ENCODE measurements at places on chromosomes 1 and 21.

DNA sequence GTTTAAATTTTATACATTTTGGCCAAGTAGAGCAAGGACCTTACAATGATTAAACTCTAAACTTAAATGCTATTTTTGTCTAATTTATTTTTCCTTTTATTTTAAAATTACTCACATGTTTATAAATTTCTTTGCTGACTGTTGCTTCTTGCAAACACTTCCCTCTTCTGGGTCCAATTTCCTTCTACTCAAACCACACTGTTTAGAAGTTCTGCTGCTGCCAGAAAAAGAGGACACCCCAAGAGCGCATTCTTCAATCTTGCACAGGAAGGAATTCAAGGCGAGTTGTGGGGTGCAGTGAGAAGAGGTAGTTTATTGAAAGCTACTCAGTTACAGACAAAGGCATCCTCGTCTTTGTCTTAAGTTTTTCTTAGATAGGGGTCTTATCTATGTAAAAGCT lies 88.5 kb upstream of the NEK7 start:
- no peak for DNase-seq

DNA sequence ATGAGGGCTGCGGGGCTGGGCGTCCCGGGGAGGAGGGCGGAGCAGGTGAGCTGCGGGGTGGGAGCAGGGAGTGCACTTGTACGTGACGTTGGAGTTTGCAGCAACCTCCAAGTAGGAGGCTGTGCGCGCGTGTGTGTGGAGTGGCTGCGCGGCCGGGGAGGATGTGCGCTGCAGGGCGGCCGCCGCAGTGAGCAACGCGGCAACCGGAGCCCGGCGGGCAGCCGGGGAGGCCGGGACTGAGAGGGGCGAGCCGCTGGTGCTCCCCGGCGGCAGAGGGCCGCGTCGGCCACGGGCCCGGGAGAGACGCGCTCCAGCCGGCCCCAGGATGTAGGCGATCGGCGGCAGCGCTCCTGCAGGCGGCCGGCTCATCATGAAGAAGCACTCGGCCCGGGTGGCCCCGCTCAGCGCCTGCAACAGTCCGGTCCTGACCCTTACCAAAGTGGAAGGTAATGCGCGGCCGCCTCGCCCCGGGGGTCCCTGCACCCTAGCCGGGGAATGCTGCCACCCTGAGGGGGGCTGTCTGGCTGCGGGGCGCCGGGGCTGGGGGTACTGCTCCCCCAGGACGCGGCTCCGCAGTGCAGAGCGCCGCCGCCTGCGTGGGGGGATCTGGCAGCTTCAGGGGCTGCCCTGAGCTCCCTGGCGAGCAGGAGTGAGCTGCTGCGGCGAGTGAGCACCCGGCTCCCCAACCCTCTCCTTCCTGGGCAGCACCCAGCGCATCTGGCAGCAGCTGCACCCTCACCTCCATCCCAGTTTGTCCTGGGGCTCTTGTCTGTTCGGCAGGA lies 158.9 kb upstream of the COA6 start:
- DNase-seq = no peak

GRCh38 chr1:230109895-230110667 lies 43.0 kb downstream of the GALNT2 start:
- DNase-seq = no peak

- DNase-seq = no peak
Observed at GRCh38 chr1:72433591-72433990, 151.3 kb upstream of the NEGR1 start.

GRCh38 chr1:7860130-7860529 lies 7.3 kb upstream of the UTS2 start:
- DNase-seq = no peak

DNA sequence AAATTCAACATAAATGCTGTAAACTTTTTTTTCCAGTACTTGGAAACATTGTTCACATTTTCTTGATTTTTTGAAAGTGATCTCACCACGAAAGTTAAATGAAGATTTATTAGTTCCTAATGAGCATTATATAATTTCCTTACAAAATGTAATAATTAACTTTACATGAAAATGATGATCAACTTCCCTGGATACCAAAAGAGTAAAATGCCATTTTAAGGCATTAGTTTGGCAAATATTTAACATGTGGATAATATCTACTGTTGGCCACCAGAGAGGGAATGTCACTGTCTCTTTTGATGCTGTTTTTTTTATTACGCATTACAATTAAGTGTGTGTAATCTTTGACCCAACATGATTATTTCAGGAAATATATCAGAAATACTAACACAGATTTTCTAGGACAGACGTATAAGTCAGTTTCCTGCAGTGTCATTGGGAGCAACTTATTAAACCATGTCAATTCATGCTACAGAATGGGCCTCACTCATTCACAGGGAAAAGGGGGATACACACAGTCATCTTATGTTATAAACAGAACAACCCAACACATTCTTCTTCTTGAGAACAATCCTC lies 903.9 kb upstream of the ADGRL2 start:
- DNase-seq = no peak

DNA sequence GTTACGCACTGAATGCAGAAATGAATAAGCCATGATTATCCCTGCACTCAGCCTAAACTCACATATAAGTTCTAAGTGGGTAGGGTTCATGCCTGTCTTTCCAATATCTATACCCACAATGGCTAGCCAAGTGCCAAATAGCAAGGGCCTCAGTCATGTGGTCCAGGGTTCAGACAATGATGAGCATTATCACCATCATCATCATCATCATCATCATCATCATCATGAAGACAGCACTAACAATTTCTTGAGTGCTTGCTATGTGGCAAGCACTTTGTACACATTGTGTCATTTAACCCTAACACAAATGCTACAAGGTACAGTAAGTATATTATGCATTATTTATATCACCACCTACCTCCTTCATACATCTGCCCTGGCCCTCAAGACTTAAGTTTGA lies 500.0 kb downstream of the AGBL4 start:
- DNase-seq = no peak

DNA sequence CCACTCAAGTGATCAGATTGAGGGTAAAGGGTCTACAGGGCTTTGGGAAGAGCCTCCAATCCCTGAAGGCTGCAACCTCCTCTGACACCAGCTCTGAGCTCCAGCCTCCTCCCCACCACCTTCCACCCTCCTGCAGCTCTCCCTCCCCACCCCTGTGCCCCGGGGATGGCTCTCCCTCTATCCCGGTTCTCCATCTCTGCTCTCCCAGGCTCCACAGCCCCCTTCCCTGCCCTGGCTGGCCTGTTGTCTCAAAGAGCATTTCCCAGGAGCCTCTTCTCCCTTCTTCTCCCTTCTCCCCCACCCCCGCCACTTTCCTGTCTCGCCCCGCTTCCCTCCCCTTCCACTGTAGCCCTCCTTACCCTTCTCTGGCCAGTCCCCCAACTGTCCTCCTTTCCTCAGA lies 1.1 kb downstream of the PLEKHA6 start:
- no peak for DNase-seq

- no peak for DNase-seq
Observed at GRCh38 chr21:41651406-41651805, 115.4 kb downstream of the RIPK4 start.

- DNase-seq = no peak
Observed at GRCh38 chr1:61642475-61643232, 82.3 kb downstream of the TM2D1 start.

GRCh38 chr1:167156466-167156865 lies 62.6 kb downstream of the STYXL2 start:
- DNase-seq = no peak

GRCh38 chr1:1956586-1957532 lies 37.8 kb upstream of the TMEM52 start:
- no peak for DNase-seq

DNA sequence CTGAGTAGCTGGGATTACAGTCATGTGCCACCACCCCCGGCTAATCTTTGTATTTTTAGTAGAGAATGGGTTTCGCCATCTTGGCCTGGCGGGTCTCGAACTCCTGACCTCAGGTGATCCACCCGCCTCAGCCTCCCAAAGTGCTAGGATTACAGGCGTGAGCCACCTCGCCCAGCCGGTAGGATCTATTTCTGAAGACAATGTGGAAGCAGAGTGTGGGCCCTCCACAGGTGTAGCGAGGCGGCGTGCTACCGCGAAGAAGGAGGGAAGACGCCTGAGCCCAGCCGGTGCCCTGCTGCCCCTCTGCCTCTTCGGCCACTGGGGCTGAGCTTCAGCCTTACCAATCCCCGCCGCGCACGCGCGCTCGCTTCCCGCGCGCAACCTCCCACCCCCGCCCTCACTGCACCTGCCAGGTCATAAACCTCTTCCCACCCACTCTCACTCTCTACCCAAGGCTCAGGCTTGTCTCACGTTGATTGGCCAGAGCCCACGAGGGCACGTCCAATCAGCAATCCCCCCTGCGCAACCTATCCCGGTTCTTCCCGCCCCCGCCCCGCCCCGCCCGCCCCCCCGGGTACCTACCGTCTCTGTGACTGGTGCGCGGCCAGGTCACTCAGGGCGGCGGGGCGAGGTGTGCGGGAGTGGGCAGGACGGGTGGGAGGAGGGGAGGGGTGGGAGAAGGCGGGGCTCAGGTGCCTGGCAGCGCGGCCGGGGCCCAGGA lies 409 bp upstream of the HOOK1 start:
- DNase-seq = no peak

DNA sequence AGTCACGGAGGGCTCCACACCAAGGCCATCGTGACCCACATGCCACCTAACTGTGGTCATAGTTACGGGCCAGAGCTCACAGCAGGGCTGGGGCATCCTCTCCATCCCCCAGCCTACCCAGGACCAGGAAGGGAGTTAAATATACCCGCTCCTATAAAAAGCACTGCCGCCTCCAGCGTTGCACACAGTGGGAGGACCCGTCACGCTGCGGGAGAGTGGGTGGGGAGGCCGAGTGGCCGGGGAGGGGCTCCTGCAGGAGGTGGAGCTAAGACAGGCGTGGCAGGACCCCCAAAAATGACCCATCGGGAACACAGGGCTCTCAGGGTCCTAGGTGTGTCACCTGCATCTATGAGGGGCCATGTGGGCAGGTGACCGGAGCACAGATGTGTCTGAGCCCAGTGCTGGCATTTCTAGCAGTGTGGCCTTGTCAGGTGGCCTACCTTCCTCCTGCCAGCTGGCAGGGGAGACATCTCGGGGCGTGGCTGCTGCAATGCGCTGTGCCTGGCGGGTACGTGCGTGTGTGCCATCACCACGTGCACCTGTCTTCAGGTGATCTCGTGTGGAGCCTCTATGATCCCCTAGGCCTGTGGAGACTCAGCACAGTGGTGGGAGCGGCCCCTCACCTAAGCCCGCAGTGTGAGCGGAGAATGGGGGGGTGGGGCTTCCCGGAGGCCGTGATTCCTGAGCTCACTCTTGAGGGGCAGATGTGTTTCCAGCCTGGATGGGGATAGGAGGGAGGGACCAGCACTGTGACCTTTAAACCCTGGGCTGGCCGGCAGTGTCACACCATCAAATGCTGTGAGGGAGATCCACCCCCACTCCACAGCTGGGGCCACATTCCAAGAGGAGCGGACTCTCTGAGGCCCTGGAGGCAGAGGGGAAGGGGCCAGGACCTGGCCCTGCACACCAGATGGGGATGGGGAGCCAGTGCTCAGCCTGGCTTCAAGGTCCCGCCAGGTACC lies 17.7 kb downstream of the AGRN start:
- no peak for DNase-seq

DNA sequence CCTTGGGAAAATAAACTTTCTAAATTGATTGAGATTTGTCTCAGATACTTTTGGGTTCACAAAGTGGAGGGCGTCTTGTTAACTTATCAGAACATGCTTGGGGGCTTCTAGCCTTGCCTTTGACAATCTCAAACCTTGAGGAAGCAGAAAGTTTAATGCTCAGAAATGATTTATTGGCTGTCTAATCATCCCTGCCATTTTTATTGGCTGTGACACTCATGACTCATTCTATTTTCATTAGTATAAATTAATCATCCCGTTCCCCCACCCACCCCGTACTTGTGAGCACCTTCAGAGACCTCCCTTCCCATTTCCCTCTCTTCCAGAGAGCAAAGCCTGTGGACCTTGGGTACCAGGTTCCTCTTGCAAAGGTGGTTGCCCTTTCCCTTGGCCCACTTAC lies 87.1 kb downstream of the FGGY start:
- no peak for DNase-seq

DNA sequence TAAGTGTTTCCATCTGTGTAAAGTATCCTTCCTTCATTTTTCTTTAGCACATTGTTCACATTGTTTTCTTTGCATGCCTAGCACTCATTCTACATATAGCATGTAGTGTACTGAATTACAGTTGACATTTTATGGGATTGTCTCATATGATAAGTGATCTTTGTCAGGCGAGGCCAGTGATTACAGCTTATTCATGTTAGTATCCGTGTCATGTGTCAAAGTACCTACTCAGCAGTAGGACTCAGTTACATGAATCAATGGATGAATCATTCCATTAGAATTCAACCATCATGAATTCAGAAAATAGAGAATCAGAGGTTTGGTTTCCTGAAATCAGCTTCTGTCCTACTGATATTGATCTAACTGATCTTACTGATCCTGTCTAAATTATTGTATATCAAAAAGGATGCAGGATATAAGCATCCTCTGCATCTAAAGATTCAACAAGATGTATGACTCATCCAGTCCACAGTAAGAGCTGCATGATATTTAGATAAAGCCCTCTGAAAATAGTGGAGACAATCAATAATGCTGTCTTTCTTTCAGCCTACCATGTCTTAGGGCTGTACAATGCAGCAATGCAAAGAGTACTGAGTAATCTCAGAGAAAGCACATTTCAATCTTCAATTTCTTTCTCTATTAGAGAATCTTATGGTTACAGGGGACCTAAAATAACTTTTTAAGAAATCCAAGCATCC lies 20.7 kb upstream of the HRNR start:
- no peak for DNase-seq

DNA sequence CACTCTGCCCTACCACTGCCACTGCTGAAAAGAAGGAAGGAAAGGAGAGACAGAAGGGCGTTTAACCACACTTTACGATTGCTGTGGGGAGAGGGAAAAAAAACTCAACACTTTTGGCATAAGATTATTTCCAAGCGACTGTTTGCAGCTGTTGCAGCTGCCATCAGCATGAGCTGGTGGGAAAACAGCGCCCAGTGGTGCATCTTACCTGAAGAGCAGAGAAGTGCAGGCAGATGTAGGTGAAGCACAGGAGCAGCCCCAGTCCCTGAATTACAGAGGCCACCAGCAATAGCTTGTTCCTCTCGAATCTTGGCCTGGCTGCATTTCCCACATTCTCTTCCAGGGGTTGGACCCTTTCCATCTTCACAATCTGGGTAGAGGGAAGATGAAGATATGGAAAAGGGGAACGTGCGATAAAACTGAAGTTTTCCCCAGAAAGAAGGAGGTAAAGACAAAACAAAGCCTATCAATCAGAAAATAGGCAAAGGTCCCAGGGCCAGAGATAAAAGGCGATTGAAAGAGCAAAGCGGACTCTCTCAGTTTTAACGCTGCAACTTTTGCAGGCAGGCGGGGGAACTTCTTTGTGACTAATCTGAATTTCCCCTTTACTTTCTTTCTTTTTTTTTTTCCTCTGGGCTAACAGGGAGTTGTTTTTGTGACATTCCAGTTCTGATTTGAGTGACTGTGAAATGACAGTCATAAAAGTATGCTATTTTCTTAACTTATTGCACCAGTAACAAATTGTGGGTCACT lies at the start of gene TNFSF4:
Gene TNFSF4, minus strand, starts transcription at position 516 of the 753 bp plus-strand sequence. Its CDS starts 155 bp downstream, at position 361.
- no peak for DNase-seq

DNA sequence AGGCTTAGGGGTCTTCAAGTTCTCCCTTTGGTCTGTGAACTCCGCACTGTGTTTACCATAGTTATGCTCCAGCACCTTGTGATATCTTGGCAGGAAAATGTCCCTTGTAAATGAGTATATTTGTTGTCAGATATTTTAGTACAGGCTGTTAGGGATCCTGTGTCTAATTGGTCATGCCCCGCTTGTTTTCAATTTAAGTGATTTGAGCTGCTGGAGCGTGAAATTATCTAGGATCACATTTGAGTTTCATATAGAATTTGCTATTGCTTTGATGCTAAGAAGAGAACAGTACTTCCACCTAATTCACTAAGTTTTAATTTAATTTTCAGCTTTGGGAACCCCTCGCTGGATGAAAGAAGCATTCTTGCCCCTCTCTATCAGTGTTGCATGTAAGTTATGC lies 15.4 kb upstream of the TOR3A start:
- no peak for DNase-seq
